ENCODE measurements at places on chromosomes 7 and 10.

DNA sequence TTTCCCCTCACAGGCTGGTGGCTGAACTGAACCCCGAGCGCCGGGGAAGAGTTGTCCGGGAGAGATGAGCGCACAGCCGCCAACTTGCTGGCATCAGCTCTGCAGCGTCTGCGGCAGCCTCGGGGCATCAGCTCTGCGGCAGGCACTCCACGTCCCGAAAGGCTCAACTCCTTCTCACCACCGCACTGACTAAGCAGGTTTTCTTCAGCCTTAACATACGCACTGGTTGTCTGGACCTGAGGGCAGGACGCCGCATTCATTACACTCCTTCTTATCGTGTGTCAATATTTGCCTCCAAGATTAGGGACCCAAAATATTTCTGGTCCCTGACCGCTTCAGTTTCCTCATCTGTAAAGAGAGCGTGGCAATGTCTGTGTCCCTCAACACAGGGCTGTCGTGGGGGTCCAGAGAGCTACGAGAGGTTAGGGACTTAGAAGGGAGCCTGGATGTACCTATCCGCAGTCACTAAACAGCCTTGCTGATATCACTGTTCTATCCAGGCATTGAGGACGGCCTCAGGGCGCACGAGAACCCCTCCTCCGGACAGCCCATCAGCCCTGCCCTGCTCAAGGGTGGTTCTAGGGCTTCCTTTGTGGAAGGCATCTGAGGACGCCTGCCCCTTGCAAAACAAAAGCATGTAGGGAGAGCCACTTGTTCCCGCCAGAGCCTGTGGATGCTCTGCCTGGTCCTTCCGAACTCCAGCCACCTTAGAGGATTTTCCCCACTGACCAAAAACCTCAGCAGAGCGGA lies 42.8 kb upstream of the FIGNL1 start:
- no peak for DNase-seq

GRCh38 chr7:17472939-17473338 lies 174.5 kb downstream of the AHR start:
- no peak for DNase-seq

DNA sequence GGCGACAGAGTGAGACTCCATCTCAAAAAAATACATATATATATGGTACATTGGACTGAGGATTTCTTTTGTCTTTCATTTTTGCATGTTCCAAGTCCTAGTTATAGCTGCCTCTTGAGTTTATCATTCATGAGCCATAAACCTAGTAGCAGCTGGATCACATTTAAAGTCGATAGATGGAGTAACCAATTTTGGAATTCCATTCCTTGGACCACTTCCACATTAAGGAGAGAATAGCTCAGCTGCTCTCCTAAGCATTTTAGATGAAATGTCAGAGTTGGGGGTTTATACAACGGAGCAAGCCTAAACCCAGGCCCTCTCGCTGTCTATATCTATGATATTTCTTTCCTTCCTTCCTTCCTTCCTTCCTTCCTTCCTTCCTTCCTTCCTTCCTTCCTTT lies 141.2 kb downstream of the LYZL1 start:
- no peak for DNase-seq

- peak; percentile 75 for DNase-seq
Observed at GRCh38 chr7:127253281-127254162, 781 bp upstream of the GRM8 start.

Measured in ACHN (cell line).